ENCODE measurements at places on chromosomes 6 and 20.
A peak's percentile ranks its signal among the peaks of the same experiment; 100 is the strongest.

- peaks cover 13% of the 10 kb centered on the region for H3K4me1 ChIP-seq
- H3K27me3 ChIP-seq = no peaks in the 10 kb centered on the region
- no peak for DNase-seq
- H3K27ac ChIP-seq = no peak overlapping the region
- H3K4me3 ChIP-seq = no peak overlapping the region
- H3K36me3 ChIP-seq = no peaks in the 10 kb centered on the region
These were observed 10.8 kb upstream of the BTBD3 start for GRCh38 chr20:11906626-11907480.

DNA sequence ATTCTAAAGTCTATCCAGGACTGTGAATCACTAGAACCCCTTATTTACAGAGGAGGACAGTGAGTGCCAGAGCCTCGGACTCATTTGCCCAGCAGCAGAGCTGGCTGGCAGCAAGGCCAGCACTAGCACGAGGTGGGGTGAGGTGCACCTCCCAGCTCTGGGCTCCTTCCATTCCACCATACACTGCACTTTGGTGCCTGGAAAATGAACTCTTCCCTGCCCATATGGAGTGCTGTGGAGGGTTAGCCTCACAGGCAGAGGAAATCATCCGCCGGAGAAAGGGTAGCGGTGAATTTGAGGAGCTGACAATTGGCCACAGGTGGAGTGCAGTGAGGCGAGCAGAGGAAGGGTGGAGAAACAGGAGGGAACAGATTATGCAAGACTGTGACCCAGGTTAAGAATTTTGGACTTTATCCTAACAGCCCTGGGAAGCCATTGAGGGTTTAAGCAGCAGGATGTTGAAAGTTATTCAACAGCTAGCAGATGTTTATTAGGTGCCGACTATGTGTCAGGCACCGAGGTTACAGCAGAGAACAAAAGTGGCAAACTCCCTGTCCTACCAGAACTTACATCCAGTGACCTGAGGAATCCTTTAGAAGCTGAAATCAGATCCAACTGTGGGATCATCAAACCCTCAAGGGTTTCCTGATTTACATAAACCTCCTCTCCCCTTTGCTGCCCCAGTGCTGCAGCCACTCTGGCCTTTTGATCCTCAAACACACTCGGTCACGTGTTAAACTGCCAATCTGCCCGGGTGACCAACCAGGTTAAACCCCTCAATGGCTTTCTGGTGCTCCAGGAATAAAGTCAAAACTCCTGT, 6.2 kb downstream of the TRIM26 start:
- no peaks in the 10 kb centered on the region for H3K36me3 ChIP-seq
- H3K4me1 ChIP-seq = peaks cover 86% of the 10 kb centered on the region
- peak; percentile 95 for DNase-seq
- peak overlapping the region; percentile 93 for H3K27ac ChIP-seq
- H3K4me3 ChIP-seq = peak overlapping the region; percentile 46

- H3K4me3 ChIP-seq = no peak overlapping the region
- no peaks in the 10 kb centered on the region for H3K36me3 ChIP-seq
- no peak for DNase-seq
- peaks cover 5% of the 10 kb centered on the region for H3K27me3 ChIP-seq
These were observed 107.4 kb upstream of the MAP7 start for GRCh38 chr6:136657666-136658065.

- H3K4me3 ChIP-seq = no peak overlapping the region
- peaks cover 12% of the 10 kb centered on the region for H3K27me3 ChIP-seq
- no peaks in the 10 kb centered on the region for H3K36me3 ChIP-seq
- DNase-seq = no peak
- H3K4me1 ChIP-seq = no peaks in the 10 kb centered on the region
These were observed 110.2 kb upstream of the CST7 start for GRCh38 chr20:24838546-24839535.

GRCh38 chr6:48111575-48111974, 578 bp upstream of the PTCHD4 start:
- no peak for DNase-seq
- peaks cover 28% of the 10 kb centered on the region for H3K4me1 ChIP-seq
- no peaks in the 10 kb centered on the region for H3K27me3 ChIP-seq
- peak overlapping the region; percentile 97 for H3K27ac ChIP-seq
- no peaks in the 10 kb centered on the region for H3K36me3 ChIP-seq

DNA sequence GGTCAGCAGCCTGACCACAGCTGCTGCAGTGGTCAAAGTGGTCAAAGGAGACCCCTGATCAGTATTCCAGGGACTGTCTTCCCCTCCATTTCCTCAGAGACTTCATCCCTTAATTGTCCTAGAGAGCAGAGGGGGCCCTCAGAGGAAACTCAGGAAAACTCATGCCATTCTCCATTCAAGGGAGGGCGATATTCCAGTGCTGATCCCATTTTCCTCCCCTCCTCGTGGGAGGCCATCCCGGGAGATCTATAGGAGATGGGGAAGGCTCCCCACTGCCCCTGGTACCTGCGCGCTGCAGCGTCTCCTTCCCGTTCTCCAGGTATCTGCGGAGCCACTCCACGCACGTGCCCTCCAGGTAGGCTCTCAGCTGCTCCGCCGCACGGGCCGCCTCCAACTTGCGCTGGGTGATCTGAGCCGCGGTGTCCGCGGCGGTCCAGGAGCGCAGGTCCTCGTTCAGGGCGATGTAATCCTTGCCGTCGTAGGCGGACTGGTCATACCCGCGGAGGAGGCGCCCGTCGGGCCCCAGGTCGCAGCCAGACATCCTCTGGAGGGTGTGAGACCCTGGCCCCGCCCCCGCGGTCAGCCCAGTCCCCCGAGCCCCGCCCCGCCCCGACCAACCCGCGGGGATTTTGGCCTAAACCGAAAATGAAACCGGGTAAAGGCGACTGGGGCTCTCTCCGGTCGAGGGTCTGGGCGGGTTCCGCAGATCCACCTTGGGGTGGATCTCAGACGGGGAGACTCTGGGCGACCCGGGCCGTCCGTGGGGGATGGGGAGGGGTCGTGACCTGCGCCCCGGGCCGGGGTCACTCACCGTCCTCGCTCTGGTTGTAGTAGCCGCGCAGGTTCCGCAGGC, 878 bp downstream of the HLA-C start:
- 0 out of 3 replicates have a peak, but pooled peaks cover 4% of the 10 kb centered on the region for H3K36me3 ChIP-seq
- H3K4me1 ChIP-seq = peaks cover 9% of the 10 kb centered on the region
- no peaks in the 10 kb centered on the region for H3K27me3 ChIP-seq
- H3K27ac ChIP-seq = no peak overlapping the region
- peak overlapping the region; percentile 69 for H3K4me3 ChIP-seq
- no peak for DNase-seq

- no peak overlapping the region for H3K4me3 ChIP-seq
- H3K27ac ChIP-seq = no peak overlapping the region
- no peaks in the 10 kb centered on the region for H3K36me3 ChIP-seq
- no peaks in the 10 kb centered on the region for H3K27me3 ChIP-seq
- DNase-seq = no peak
These were observed 68.6 kb upstream of the CCN6 start for GRCh38 chr6:111985202-111985731.

DNA sequence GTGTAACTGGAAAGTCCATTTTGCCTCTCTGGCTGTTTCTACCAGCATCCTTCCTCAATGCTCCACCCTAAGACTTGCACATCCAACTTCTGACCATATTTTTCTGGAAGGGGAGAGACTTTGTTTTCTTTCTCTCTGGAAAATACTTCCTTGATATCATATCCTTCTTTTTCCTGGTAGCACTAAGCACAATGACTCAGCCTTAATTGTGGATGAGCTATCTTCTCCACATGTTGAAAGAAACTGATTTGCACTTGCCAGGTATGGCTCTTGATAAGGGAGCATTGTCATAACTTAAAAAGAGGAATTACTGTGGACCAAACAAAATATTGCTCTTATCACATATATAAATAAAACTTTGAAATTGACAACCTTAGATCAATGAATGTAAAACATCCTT, 30.1 kb upstream of the IBTK start:
- H3K36me3 ChIP-seq = no peaks in the 10 kb centered on the region
- no peaks in the 10 kb centered on the region for H3K27me3 ChIP-seq
- no peak overlapping the region for H3K27ac ChIP-seq
- H3K4me3 ChIP-seq = no peak overlapping the region
- DNase-seq = no peak

GRCh38 chr20:12056839-12057238, 139.1 kb downstream of the BTBD3 start:
- no peak for DNase-seq
- H3K36me3 ChIP-seq = no peaks in the 10 kb centered on the region
- no peaks in the 10 kb centered on the region for H3K27me3 ChIP-seq
- H3K27ac ChIP-seq = no peak overlapping the region
- H3K4me1 ChIP-seq = no peaks in the 10 kb centered on the region
- H3K4me3 ChIP-seq = no peak overlapping the region

DNA sequence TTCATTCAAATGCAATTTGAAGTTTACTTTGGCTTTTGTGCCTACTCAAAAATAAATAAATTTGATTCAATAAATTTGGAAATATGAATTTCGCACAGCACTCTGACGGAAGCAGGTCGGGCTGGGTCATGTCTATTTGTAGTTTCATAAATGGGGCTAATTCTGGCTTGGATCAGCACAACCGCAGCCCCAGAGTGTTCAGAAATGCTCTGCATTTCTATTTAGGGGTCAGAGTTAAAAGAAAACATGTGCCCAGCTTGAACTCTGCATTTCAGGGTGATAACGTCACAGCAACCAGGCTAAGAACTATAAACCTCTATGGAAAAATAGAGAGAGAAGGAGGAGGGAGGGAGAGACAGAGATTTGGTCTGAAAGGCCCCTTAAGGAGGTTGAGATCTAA, 480.9 kb upstream of the NOX3 start:
- H3K27me3 ChIP-seq = no peaks in the 10 kb centered on the region
- H3K4me3 ChIP-seq = no peak overlapping the region
- no peak overlapping the region for H3K27ac ChIP-seq
- DNase-seq = no peak
- no peaks in the 10 kb centered on the region for H3K4me1 ChIP-seq

- no peaks in the 10 kb centered on the region for H3K4me1 ChIP-seq
- no peak overlapping the region for H3K4me3 ChIP-seq
- H3K27me3 ChIP-seq = no peaks in the 10 kb centered on the region
These were observed 194.2 kb downstream of the SLC35F1 start for GRCh38 chr6:118101220-118101619.

- H3K4me3 ChIP-seq = no peak overlapping the region
- H3K4me1 ChIP-seq = peaks cover 29% of the 10 kb centered on the region
- H3K27ac ChIP-seq = no peak overlapping the region
- H3K36me3 ChIP-seq = no peaks in the 10 kb centered on the region
- no peaks in the 10 kb centered on the region for H3K27me3 ChIP-seq
- DNase-seq = no peak
These were observed 26.5 kb upstream of the EMILIN3 start for GRCh38 chr20:41392871-41393704.

DNA sequence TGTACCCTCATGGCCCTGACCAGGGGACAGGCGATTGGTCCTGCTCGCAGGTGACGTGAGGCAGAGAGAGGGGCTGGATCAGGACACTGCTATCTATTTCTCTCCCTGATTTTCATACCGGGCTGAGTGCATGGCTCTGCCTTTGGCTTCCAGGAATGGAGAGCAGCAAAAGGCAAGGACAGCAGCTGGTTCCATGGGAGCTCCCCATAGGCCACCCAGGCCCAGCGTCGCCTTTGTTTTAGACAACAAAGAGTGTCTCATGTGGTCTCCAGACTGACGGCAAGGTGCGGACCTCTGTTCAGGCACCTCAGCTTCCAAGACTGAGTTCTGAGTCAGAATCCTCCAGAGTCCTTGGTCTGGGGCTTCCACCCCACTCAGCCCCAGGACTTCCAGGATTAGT, 123.1 kb downstream of the VEGFA start:
- DNase-seq = no peak
- peaks cover 59% of the 10 kb centered on the region for H3K4me1 ChIP-seq
- no peak overlapping the region for H3K27ac ChIP-seq
- no peak overlapping the region for H3K4me3 ChIP-seq
- peaks cover 20% of the 10 kb centered on the region for H3K27me3 ChIP-seq

GRCh38 chr6:169841251-169841650, 89.8 kb downstream of the ERMARD start:
- no peaks in the 10 kb centered on the region for H3K36me3 ChIP-seq
- no peak overlapping the region for H3K27ac ChIP-seq

- no peak overlapping the region for H3K4me3 ChIP-seq
- H3K36me3 ChIP-seq = no peaks in the 10 kb centered on the region
- peaks cover 69% of the 10 kb centered on the region for H3K4me1 ChIP-seq
- no peak overlapping the region for H3K27ac ChIP-seq
These were observed 44.9 kb downstream of the SNAI1 start for GRCh38 chr20:50027611-50028105.

DNA sequence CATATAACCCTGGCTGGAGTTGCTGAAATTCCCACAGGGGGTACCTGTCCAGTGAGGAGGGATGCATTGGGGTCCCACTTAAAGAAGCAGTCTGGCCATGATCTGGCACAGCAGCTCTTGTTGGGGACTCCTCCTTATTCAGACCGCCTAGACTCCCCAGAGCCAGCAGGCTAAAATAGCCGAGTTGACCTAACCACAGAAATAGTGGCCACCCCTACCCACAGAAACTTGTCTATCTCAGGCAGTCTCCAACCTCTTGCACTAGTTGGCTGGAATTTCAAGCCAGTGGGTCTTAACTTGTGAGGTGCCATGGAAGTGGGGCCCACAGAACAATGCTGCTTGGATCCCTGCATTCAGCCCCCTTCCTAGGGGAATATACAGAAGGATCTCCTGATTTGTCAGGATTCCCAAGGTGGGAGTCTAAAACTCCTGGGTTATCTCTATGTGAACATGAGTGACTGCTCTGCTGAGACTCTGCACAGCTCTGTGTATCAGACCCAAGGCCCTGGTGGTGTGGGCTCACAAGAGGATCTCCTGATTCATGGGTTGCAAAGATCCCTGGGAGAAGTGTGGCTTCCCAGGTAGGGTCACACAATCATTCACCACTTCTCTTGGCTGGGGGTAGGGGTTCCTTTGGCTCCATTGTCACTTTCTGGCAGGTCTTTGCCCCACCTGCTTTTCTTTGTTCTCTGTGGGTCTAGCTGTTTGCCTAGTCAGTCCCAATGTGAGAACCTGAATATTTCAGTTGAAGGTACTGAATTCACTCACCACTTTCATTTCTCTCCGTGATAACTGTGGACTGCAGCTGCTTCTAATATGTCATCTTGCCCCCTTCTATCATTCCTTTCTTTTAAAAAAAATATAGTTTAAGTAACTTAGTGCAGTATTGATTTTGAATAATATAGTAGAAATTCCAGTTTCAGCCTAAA, 65.5 kb upstream of the CLVS2 start:
- no peak overlapping the region for H3K27ac ChIP-seq
- H3K4me1 ChIP-seq = no peaks in the 10 kb centered on the region
- no peaks in the 10 kb centered on the region for H3K27me3 ChIP-seq
- no peaks in the 10 kb centered on the region for H3K36me3 ChIP-seq

DNA sequence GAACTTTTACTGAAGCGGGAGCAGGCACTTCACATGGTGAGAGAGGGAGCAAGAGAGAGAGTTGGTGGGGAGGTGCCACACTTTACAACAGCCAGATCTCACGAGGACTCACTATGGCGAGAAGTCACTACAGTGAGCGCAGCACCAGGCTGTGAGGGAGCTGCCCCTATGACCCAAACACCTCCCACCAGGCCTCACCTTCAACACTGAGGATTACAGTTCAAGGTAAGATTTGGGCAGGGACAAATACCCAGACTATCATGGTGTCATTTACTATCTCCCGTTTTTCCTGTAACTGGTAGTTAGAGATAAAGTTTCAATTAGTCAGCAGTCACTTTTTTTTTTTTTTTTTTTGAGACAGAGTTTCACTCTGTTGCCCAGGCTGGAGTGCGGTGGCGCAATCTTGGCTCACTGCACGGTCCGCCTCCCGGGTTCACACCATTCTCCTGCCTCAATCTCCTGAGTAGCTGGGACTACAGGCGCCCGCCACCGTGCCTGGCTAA, 7.8 kb downstream of the RBCK1 start:
- peaks cover 34% of the 10 kb centered on the region for H3K36me3 ChIP-seq
- peak overlapping the region; percentile 30 for H3K27ac ChIP-seq
- H3K4me3 ChIP-seq = no peak overlapping the region

Measured in HepG2 (cell line).